ENCODE measurements at places on chromosomes 2 and 18. TPM values are rescaled to one million over a fixed set of nuclear protein-coding genes. Genes with fewer than 3 reads are reported as not detected.

Gene HOXD9
- not detected for total RNA-seq

Gene ACMSD
- not detected for total RNA-seq

Gene CHRND
- total RNA-seq = not detected

Gene LRP1B
- total RNA-seq = not detected

Gene MTCL1
- 0.69 TPM for total RNA-seq

Gene SERPINB10
- not detected for total RNA-seq

Gene LIMS3
- 0.57 TPM for total RNA-seq

Gene RESP18
- not detected for total RNA-seq

Gene SMARCAL1
- total RNA-seq = 19.9 TPM

Gene IL36RN
- 3.9 TPM for total RNA-seq

Gene DSG1
- total RNA-seq = not detected
